Neuronal stem cell (in vitro differentiated cells): ENCODE measurements at places on chromosomes 6 and 20.

- no peak for DNase-seq
These were observed 70.4 kb downstream of the THBS2 start for GRCh38 chr6:169183233-169183632.

GRCh38 chr20:52270696-52271095, 79.1 kb upstream of the ZFP64 start:
- DNase-seq, result no peak

DNA sequence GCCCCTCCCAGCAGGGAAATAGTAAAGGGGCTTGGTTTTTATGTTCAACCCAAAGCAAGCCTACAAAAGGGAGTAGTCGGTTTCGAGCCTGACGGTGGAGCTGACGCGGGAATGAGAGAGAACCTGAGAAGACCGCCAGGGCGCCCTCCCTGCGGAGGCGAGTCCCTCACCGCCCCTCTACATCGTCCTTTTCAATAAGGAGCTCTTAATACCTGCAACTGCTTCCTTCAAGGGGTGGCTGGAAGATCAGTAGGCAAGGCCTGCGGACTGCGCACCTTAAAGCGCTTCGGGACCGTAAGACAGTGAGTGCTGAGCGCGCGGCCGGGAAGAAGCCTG, 709 bp upstream of the ZNF76 start:
- no peak for DNase-seq

GRCh38 chr6:46626228-46626909, 26.2 kb downstream of the CYP39A1 start:
- DNase-seq, result peak; percentile 5

DNA sequence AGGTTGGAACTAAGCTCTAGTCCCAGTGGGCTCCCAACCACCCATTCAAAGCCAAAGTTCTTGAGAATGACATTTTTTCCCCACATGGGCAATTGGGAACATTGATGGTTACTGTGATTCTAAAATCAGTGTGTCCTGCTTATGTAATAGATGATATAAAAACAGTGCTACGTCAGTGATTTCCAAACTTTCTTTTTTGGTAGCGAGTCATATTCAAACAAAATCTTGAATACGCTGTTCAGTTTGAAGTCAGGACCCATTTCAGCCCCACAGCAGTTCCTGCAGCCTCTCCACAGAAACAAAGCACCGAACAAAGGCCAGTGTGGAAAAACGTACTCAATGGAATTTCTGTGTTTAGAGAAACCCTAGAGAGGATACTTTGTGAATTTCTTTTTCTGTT, 170.0 kb upstream of the OLIG3 start:
- no peak for DNase-seq

DNA sequence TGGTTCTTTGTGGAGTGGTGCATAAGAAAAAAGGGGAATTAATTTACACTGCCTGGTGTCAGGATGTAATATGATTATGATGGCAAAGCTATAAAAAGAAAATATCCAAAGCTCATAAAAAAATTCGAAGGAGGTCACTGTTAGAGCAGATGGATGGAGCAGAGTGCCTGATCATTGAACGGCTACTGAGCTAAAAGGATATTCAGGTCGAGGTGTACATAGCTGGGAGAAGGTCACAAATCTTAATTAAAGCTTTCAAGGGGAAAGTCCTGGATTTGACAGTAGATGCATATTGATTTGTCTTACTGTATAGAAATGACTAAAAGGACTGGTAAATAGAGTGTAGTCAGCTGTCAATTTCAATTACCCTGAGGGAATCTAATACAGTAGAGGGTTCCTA, 84.4 kb downstream of the PKIB start:
- no peak for DNase-seq

DNA sequence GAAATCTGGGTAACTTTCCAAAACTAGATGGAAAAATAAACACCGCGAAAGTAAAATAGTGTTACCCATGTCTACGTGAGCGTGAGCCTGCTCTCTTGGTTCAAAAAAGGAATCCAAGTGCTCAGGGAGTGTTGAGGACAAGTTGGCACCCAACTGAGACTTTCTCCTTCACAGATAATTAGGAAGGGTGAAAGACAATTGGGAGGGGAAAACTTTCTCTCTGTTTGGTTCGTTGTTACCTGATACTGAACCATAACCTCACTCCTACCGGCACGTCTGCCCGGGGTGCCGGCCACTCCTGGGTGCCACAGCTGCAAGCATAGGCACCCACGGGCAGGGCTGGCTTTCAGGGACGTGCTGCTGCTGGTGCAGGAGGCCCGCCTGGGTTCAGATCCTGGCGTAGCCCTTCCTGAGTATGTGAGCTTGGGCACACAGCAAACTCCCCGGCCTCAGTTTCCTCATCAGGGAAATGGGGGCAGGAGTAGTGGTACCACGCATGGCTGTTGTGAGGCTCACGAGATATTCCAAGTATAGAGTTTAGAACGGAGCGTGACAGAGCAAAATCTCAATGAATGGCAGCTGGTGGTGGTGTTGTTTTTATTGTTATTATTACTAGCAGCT, 38.2 kb upstream of the PMEPA1 start:
- DNase-seq, result no peak

- peak; percentile 91 for DNase-seq
These were observed 32.2 kb upstream of the ID1 start for GRCh38 chr20:31572701-31573554.

DNA sequence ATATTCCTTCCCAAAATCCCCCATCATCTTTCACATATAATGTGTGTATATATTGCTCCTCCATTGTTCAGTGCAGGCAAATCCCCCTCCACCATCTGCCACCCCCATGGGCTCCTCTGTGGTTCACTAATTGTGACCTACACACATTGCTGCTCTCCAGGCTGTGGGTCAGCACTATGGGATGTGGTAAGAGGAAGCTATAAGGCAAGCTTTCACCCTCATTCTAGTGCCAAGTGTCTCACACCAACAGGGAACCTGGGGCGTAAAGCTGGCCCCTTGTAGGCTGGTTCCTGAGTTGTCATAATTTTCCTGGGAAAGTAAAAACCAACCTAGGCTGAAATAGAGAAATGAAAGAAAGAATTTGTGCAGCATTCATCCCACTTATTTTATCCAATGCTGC, 16.8 kb downstream of the FKBP1A start:
- no peak for DNase-seq

DNA sequence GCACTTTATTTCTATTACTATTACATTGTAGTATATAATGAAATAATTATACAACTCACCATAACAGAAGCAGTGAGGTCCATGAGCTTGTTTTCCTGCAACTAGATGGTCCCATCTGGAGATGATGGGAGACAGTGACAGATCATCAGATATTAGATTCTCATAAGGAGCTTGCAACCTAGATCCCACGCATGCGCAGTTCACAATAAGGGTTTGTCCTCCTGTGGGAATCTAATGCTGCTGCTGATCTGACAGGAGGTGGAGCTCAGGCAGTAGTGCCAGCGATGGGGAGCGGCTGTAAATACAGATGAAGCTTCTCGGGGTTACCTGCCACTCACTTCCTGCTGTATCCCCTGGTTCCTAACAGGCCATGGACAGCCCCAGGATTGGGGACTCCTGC, 139.5 kb upstream of the TCF21 start:
- DNase-seq, result no peak

DNA sequence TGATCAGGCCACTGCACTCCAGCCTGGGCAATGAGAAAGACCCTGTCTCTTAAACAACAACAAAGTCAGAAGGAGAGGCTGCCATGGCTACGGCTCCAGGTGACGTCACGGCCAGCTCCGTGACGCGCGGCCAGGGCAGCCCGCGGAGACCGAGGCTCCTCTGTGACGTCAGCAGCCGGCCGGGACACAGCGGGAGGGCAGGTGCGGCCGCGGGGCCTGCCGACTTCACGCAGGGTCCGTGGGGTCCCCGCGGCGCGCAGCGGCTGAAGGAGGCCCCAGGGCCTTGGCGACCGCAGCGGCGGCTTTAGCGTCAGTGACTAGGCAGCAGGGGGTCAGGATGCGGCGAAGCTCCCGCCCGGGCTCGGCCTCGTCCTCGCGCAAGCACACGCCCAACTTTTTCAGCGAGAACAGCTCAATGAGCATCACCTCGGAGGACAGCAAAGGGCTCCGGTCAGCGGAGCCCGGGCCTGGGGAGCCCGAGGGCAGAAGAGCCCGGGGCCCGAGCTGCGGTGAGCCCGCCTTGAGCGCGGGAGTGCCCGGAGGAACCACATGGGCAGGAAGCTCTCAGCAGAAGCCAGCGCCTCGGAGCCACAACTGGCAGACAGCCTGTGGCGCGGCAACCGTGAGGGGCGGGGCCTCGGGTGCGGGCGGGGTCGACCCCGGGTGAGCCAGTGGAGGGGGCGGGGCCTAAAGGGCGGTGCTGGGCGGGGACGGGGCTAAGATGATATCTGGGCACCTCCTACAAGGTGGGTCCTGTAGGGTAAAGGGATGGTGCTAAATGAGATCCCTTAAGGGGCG, at the start of gene SPAG4:
SPAG4 (plus strand) TSS at position 163 of the 798 bp plus-strand sequence; CDS start at position 338, 175 bp downstream.
- DNase-seq, result peak; percentile 98

DNA sequence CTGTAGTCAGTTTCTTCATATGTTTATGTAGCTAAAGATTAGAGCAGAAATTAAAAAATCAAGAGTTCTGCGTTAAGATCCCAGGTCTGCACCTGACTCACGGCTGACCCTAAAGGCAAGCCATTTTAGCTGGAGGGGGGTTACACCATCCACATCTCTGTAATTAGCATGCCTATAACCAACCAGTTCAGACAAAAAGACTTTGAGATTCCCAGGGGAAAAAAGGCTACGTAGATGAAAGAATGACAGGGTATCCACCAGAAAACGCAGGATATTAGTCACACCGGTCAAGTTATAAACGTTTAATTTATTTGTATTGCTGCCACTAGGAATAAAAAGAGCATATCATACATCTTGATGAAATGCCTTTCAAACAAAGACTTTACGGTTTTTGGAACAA, 299.1 kb downstream of the FOXC1 start:
- DNase-seq, result no peak

DNA sequence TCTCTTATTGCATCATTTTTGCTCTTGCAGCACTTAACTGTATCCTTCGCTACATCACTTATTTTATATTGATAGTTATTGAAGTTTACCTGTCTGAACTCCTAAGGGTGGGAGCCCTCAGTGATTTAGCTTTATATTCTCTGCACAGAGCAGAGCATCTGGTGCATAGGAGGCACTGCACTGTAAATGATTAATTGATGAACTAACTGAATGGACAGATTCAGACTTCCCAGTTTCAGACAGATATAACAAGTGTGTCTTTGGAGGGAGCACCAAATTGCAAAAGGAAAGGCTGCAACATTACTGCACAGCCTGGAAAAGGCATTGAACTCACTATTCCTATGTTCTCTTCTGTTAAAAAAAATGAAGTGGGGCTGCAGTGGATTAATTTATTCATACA, 160.3 kb downstream of the EDN1 start:
- no peak for DNase-seq

GRCh38 chr6:163193326-163193725, 221.2 kb upstream of the QKI start:
- DNase-seq, result no peak

- DNase-seq, result no peak
These were observed 101.5 kb upstream of the OGFRL1 start for GRCh38 chr6:71187141-71187540.

DNA sequence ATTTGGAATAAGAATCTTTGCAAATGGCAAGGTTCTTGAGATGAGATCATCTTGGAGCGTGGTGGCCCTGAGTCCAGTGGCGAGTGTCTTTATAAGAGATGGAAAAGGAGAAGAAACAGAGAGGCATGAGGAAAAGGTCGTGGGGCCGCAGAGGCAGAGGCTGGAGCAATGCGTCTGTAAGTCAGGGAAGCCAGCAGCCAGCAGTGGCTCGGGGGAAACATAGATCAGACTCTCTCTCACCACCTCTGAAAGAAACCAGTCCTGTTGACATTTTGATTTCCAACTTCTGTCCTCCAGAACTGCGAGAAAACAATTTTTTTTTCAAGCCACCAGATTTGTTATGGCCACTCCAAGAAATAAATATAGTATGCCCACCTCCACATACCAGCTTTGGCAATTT, 226.6 kb downstream of the TFAP2C start:
- no peak for DNase-seq

DNA sequence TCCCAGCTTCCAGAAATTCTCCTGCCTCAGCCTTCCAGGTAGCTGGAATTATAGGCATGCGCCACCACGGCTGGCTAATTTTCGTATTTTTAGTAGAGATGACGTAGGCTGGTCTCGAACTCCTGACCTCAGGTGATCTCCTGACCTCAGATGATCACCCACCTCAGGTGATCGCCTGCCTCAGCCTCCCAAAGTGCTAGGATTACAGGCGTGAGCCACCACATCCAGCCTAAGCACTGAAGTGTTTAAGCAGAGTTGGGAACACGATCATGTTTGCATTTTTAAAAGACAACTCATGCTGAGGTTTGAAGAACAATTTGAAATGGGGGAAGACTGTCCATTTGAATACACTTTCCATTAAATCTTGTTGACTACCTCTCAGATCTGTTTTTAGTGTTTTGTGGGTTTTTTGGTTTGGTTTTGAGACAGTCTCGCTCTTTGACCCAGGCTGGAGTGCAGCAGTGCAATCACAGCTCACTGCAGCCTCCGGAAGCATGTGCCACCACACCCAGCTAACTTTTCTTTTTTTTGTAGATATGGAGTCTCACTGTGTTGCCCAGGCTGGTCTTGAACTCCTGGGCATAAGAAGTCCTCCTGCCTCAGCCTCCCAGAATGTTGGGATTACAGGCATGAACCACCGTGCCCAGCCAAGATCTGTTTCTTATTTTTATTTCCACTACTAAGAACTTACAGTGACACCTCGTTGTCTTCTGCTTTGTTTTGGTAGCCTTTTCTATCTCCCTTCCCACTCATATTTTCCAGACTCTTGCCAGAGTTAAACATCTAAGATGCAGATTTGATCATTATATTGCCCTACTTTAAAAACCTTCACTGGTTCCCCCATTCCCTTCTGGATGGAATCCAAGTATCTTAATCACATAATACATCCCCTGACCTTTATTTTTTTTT, 5.5 kb downstream of the CASP8AP2 start:
- no peak for DNase-seq

- no peak for DNase-seq
These were observed 31.4 kb upstream of the SIRPG start for GRCh38 chr20:1688886-1689538.

DNA sequence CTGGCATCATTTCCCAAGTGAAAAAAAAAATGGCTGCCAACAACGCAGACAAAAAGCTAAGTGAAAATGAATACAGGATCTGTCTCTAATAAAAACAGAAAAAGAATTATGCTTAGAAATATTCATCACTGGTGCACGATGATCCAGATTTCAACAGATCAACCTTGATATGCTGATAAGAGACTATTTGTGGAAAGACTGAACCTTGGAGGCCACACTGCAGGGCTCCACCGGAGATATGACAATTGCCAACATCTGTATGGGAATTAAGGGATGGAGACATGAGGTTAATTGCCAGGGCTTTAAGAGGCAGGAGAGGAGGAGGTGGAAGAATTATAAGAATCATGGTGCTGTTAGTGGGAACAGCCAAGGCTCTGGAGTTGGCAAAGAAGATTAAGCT, 48.3 kb downstream of the PFDN4 start:
- DNase-seq, result no peak

- no peak for DNase-seq
These were observed 261.7 kb upstream of the NOX3 start for GRCh38 chr6:155717374-155717773.

- no peak for DNase-seq
These were observed 220.6 kb downstream of the TPBG start for GRCh38 chr6:82584194-82584695.
